Erythroblast (primary cell): ENCODE measurements at places on chromosomes 5 and 9.

DNA sequence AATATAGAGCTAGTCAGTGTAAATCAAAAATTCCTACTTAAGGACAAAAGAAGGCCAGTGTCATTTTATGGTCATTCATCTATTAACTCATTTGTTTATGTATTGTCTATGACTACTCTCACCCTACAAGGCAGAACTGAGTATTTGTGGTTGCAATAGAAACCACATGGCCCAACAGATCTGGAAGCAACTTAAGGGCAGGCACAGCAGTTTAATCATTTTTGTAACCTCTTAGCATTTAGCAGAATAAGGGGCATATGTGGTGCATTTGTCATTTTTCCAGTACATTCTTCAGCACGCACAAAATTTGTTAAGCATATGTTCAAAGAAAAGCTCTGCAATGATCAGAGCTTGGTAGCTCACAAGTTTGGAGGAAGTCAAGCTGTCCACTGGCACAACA lies 1.1 kb downstream of the FKBP15 start:
- DNase-seq, result peak; percentile 50

- peak; percentile 39 for DNase-seq
These were observed 19.8 kb upstream of the TNIP1 start for GRCh38 chr5:151100681-151101080.

DNA sequence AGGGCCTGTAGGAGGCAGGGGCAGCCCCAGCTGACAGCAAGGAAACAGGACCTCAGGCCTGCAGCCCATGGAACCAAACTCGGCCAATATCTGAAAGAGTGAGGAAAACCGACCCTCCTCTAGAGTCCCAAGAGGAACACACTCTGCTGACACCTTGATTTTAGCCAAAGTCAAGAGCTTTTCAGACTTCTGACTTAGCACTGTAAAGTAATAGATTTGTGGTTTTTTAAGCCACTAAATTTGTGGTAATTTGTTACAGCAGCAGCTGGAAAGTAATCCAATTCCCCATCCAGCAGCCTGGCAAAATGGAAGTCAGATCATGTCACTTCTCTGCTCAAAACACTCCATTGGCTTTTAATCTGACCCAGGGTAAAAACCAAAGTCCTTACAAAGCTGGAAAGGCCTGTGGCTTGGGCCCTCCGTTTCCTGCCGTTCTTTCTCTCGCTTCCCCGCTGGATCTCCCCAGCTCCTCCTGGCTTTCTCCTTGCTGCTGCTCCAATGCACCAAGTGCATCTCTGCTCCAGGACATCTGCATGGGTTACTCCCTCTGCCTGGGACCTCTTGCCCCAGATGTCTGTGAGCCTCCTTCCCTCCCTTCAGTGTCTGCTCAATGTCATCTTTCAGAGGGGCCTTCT lies 79.0 kb downstream of the C5orf15 start:
- DNase-seq, result no peak

- peak; percentile 22 for DNase-seq
These were observed 35.6 kb downstream of the ERP44 start for GRCh38 chr9:100063185-100063584.

GRCh38 chr5:75412111-75412990 lies 75.3 kb downstream of the HMGCR start:
- DNase-seq, result no peak

GRCh38 chr5:137594717-137595116 lies 95.6 kb upstream of the SPOCK1 start:
- no peak for DNase-seq

DNA sequence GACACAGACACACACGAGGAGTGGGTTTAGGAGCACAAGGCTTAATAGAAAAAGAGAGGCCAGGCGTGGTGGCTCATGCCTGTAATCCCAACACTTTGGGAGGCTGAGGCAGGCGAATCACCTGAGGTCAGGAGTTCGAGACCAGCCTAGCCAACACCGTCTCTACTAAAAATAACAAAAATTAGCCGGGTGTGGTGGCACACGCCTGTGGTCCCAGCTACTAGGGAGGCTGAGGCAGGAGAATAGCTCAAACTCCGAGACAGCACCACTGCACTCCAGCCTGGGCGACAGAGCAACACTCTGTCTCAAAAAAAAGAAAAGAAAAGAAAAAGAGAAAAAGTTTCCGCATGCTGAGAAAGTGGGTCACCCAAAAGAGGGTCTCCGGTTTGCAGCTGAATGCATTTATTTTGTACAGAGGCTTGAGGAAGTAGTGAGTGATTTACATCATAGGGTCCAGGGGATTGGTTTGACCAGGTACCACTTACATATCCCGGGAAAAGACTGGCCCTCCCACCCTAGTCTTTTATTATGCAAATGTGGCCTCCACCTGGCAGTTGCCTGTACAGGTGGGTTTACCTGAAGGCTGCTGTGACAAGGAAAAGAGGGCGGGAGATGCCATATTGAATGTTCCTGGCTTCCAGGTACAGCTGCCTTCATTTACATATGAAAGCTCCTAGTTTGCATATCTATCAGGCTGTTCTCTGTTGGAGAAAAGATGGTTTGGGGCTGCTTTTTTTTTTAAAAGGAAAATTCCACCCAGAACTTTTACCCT lies 366.2 kb upstream of the GRAMD2B start:
- DNase-seq, result no peak

GRCh38 chr5:122702524-122702875 lies 72.4 kb upstream of the SNX2 start:
- DNase-seq, result no peak

DNA sequence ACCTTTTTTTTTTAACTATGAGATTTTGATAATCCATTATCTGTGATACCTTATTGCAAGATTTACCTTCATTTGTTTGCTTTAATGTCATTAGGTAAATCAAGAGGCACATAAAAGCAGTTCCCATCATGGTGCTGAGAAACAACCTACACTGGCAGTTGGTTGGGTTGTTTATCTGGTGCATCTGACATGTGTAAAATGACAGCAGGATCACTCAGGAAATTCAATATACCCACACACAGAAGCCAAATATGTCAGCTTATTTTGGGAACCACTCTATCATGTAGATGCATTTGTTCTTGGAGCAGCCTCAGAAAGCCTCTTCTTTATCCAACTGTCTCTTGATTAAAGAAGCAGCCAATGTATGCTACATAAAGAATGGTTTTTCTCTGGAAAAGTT lies 7.8 kb upstream of the CCDC192 start:
- no peak for DNase-seq

GRCh38 chr5:159098603-159099436 lies 896 bp downstream of the EBF1 start:
- peak; percentile 25 for DNase-seq

DNA sequence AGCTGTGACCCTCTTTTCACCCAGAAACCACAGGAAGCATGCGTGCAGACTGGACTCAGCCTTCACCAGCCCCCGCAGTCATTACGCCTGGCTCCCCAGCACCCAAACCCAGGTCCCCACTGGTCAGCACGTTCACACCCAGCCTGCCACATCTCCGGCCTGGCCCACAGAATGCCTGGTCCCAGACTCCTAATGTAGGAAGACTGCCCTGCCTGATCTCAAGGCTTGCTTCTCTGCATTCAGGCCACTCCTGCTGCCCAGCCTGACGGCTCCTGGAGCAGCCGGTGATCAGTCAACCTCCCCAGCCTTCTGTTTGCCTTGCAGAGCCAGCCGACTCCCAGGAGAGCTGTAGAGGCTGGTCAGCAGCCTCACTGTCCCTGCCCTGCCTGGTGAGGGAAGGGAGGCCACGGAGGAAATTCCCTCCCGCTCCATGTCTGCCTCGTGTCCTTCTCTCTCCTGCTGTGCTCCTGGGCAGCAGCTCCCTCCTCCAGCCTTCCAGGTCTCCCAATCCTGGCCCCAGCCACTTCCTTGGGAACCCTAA lies 25.4 kb downstream of the ADAMTS2 start:
- DNase-seq, result no peak

DNA sequence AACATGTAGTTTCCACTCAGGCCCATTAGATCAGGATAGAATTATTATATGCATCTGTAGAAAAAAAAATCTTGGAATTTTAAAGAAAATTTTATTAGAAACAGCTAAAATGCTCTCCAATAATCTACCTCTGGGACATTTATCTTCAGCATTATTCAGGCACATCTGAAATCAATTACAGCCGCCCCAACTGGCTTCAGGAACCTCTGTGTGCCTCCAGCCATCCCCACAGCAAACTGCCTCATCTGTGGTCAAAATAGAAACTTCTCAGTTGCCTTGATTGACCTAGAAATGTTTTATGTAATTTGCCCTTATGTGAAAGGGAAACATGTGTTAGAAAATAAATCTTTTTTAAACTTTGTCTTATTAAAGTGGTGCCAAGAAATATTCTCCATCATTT lies 120.1 kb upstream of the LPAR1 start:
- no peak for DNase-seq

GRCh38 chr5:143019157-143019556 lies 249.0 kb downstream of the ARHGAP26 start:
- DNase-seq, result no peak

DNA sequence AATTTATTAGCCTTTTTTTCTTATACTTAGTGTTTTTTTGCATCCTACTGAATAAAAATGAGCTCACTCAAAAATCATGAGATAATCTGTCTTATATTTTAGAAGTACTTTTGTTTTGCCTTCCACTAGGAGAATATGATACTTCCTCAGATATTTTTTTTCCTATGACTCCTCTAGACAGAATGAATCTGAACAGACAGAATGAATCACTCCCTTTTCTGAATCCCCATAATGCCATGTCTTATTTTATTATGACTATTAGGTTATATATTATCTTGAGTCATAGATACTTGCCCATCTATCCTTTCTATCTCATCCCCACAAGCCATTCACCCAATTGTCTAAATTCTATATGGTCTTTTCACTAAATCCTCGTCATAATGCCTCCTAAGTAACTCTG lies 134.6 kb downstream of the BRINP1 start:
- no peak for DNase-seq

GRCh38 chr5:165457859-165458481 lies 1952.6 kb downstream of the MAT2B start:
- DNase-seq, result peak; percentile 28

DNA sequence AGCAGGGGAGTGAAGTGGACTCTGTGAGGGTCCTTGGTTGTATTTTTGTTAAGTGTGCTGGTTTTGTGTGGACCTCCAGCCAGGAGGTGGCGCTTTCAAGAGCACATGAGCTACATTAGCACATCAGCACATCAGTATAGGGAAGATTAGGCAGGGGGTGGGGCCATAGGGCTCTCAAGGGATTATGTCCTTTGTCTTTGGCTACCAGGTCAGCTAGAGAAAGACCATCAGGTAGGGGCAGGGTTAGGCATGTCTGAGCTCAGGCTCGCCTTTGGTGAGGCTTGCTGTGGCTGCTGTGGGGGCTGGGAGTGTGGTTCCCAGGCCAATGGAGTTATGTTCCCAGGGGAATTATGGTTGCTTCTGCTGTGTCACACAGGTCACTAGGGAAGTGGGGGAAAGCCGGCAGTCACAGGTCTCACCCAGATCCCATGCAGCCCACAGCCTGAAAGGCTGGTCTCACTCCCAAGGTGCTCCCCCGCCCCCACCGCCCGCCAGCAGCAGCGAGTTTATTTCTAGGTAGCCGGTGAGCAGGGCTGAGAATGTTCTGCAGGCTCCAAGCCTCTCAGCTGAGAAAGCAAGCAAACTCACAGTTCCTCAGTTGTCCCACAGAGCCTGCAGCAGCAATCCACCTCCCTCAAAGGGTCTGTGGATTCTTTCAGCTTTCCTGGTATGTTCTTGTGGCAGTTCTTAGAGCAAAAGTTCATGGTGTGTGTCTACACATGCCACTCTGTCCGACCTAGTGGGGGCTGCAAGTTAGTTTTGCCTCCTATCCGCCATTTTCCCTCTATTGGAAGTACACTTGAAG lies 13.7 kb downstream of the OR1J1 start:
- DNase-seq, result peak; percentile 55

DNA sequence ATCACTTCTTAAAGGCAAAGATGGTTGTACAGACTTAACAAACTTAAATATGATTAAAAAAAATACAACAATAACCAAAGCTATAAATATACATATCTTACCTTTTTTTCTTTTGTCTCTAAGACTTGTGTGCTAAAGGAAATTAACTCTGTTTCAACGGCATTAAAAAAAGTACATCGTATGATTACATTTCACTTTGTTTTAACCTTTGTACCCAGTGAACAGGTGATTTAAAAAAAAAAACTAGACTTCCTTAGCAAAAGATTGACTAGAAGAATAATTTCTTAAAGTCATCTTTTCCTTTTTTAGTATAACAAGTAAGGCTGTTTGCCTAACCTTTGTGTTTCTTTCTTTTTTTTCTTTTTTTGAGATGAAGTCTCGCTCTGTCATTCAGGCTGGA lies at the start of gene LRRC19:
LRRC19 (minus strand) TSS at position 182 of the 400 bp plus-strand sequence. CDS start 5,978 bp downstream, outside the sequence.
- no peak for DNase-seq

DNA sequence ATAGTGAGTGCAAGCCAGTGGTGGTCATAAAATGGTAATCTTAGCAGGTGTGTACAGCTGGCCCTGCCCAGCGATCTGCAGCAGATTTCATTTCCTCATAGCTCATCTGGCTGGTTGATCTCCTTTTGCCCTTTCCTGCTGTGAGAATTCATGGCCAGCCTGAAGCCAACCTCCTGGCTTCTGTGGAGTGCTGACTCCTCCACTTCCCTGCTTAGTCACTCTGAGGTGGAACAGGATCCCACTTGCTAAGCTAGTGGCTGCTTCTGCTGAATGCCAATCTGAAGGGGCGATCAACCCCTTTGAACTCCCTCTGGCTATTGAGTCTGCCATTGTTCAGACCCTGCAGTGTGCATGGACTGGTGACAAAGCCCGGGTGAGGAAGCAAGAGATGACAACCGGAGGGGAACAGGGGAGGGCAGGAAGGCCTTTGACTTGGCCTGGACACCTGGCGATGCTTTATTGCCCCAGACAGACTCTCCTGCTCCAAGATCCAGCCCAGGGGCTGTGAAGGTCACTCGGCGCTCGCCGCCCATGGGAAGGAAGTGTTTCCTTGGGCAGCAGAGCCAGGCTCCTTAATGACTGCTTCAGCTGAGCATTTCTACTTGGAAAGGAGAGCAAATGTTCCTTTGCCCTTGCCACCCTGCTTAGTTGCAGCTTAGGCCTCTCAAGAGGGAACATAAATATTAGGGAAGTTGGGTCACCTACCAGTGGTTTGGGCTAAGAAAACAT lies 341.1 kb downstream of the ZSWIM6 start:
- DNase-seq, result no peak

DNA sequence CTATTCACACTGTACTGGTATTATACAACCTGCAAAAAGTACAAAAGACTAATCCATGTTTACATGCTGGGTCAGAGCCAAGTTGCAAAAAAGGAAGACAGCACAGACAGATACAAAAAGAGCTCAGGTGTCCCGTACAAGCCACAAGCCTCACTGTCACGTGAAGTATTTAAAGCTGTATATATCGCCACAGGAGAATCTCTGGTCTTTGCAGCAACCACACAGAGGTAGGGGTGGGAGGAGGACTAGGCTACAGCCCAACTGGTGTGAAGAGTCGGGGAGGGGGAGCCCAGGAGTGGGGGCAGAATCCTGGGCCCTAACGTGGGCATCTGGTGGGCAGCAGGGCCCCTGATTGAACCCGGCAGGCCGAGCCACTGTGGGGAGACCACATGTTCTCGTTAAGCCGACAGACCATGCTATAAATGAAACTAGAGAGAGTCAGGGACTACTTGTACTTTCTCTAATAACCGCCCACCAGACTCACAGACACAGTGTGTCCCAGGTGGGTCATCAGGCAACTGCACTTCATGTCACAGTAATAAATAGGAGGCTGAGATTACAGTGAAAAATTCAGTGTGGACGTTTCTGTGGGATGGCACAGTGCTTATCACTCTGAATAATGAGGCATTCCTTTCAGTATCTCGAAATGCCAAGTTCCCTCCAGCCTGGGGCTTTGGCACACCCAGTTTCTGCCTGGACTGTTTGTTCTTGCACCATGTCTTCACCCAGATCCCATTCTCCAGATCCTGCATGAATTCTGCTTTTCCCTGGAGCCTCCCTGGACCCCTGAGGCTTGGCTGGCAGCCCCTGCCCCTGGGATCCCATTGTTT lies 79.3 kb upstream of the SH3PXD2B start:
- no peak for DNase-seq
